ENCODE measurements at places on chromosomes 16 and 17.

- DNase-seq = no peak
Observed at GRCh38 chr16:31193874-31194273, 8.7 kb downstream of the PYCARD start.

- no peak for DNase-seq
Observed at GRCh38 chr17:19812407-19812806, 55.3 kb downstream of the ULK2 start.

- no peak for DNase-seq
Observed at GRCh38 chr17:77704048-77704815, 254.3 kb upstream of the TNRC6C start.

GRCh38 chr17:83067718-83068261, 11.6 kb upstream of the METRNL start:
- DNase-seq = no peak

DNA sequence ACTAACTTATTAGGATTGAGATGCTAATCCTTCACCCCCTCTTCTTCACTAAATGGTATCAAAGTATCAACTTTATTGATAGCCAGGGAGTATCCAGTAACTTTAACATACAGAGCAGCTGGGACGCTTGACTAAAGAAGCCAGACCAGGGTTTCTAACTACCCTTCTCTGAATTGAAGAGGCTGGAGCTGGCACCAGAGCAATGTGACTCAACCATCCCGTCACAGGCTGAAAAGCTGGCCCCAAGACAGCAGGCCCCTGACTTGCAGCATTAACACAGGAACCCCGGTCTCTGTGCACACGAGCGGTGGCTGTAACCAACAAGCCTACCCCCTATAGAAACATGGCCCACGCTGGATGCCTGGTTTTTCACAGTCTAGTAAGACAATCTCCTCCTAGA, 59.8 kb downstream of the ANKFN1 start:
- no peak for DNase-seq

GRCh38 chr16:11183035-11183812, 72.8 kb downstream of the SOCS1 start:
- DNase-seq = no peak

DNA sequence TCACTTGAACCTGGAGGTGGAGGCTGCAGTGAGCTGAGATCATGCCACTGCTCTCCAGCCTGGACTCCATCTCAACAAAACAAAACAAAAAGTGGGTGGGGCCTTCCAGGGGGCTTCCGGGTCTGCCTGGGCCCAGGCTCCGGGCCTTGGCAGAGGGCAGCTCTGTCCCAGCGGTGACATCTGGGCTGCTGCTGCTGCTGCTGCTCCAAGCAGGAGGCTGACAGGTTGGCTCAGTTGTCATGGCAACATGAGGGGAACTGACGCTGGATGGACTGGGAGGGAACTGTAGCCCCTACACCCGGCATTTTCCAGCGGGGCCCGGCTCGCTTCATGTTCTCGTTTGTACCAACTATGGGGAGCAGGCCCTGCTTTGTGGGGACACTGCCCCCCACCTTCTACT, 4.0 kb downstream of the BAIAP3 start:
- DNase-seq = no peak

- DNase-seq = no peak
Observed at GRCh38 chr17:59844884-59845594, 47.7 kb downstream of the TUBD1 start.
